Endodermal cell (in vitro differentiated cells): ENCODE measurements at places on chromosomes 1 and 21. TPM values are rescaled to one million over a fixed set of nuclear protein-coding genes. Genes with fewer than 3 reads are reported as not detected.
A peak's percentile ranks its signal among the peaks of the same experiment; 100 is the strongest.

The SPRR2F gene
- not detected in 3 replicates for total RNA-seq

- H3K36me3 ChIP-seq, result no peaks in the 10 kb centered on the region
- no peak overlapping the region for H3K4me3 ChIP-seq
- H3K4me1 ChIP-seq, result no peaks in the 10 kb centered on the region
- peaks cover 52% of the 10 kb centered on the region for H3K27me3 ChIP-seq
These were observed 72.1 kb upstream of the CASZ1 start for GRCh38 chr1:10868599-10868965.

GRCh38 chr1:221573756-221574155, 168.1 kb downstream of the DUSP10 start:
- H3K4me1 ChIP-seq, result no peaks in the 10 kb centered on the region
- H3K27me3 ChIP-seq, result no peaks in the 10 kb centered on the region
- no peaks in the 10 kb centered on the region for H3K36me3 ChIP-seq
- no peak overlapping the region for H3K27ac ChIP-seq
- H3K4me3 ChIP-seq, result no peak overlapping the region

DNA sequence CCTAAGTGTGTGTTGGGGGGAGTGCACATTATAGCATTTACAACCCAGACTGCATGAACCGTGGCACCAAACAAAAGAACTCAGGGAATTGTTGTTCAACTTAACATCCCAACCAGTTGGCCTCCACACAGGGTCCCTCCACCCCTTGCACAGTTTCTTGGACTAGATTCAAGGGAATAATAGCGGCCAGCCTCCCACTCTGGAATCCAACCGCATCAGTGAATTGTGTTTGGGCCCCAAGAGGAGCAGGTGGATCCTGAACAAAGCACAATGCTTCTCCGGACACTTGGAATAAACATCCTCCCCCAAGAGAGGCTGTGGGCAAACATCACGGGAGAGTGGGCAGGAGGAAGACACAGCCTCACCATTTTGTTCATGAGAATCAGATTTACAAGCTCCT, 18.2 kb downstream of the CD34 start:
- peak; percentile 4 for DNase-seq
- H3K4me3 ChIP-seq, result no peak overlapping the region
- H3K36me3 ChIP-seq, result no peaks in the 10 kb centered on the region
- H3K27ac ChIP-seq, result no peak overlapping the region
- H3K4me1 ChIP-seq, result no peaks in the 10 kb centered on the region
